ENCODE measurements at places on chromosomes 2 and 18.

GRCh38 chr2:65452150-65452895 is 19.9 kb upstream of the SPRED2 start:
- no peak for DNase-seq

DNA sequence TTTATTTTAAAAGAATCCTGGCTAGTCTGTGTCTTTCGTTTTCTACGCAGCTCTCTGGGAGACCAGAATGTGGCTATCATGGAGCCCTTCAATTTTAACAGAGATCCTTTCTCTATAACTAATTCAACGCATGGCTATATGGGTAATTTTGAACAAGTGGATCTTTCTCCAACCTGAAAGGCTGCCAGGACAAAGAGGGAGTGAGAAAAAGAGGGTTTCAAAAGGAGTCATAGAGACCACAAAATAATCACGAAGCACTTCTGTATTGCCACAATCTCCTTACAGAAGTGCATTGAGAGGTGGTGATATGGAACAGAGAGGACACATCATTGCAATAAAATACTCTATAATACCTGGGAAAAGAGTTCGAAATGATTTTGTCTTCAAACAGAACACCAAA is 21.7 kb upstream of the CDH2 start:
- DNase-seq: no peak

DNA sequence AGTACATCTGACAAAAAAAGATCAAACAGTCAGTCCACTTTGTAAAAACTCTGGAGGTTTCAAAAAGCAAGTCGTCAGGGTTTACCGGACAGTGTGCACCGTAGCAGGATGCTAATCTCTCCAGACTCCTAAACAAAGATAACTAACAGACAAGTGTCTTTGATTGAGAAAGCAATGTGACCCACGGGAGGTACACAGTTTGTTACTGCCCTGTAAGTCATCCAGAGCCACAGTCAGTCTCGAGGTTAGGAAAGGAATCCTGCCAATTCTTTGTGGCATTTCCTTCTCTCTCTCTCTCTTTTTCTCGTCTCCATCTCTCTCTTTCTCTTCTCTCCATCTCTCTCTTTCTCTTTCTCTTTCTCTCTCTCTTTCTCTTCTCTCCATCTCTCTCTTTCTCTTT is 42.8 kb downstream of the LRRTM4 start:
- no peak for DNase-seq

GRCh38 chr2:215870986-215871385 is 142.4 kb downstream of the MREG start:
- DNase-seq: no peak

- DNase-seq: no peak
Measured at GRCh38 chr2:52475590-52475989, 1292.0 kb upstream of the CHAC2 start.

DNA sequence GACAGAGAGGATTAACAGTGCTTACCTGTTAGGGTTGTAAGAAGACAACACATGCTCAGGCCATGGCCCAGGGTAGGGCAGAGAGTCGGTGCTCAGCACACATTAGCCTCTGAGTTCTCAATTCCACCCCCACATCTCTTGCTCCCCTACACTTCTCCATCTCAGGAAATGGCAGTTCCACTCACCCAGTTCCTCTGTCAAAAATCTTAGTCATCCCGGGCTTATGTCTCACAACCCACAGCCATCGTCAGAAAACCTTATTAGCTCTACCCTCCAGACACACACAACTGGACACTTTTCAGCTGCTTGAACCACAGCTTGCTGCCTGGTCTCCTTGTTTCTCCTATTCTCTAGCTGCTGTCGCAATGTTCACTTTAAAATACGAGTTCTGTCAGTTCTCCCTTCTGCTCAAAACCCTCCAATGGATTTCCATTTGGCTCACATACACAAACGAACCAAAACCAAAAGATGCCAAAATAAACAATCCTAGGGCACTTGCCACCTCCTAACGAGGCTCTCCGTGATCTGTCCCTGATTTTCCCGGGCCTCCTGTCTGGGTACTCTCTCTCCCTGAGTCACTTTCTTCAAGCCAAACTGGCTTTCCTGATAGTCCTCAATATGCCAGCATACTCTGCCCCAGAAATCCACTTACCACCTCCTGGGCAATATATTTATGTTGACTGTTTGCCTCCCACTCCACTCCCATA is 89.7 kb downstream of the KCTD1 start:
- DNase-seq: no peak

GRCh38 chr2:28394331-28394877 is 1.7 kb downstream of the FOSL2 start:
- DNase-seq: no peak

- no peak for DNase-seq
Measured at GRCh38 chr2:64283006-64283570, 138.9 kb upstream of the PELI1 start.

DNA sequence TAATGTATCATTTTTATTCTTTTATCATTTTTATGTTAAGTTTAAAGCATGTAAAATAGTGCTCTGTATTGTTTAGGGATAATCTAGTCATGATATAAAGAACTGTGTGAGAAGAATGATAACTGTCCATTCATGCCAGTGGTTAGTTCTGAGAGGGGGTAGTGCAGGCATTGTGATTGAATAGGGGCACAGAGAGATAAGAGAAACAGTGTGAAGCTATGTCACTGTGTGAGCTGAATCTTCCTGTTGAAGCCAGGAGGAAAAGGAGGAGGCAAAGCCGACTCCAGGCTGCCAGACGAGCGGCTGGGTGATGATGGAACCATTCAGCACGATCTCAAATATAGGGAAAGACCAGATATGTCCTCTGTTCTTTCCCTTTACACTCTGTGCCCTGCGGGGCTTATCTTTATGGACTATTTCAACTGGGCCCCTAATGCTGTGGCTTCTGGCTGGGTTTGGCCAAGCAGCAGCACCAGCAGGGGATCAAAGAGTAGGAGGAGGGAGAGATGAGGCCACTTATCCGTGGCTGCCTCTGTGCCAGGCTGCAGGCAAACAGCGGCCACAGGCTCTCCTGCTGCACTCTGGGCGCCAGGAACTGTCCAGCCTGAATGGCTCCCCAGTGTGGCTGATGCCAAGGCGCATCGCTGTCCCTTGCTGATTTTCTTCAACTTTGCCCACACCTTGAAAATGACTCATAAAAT is 128.0 kb downstream of the SPP2 start:
- no peak for DNase-seq

DNA sequence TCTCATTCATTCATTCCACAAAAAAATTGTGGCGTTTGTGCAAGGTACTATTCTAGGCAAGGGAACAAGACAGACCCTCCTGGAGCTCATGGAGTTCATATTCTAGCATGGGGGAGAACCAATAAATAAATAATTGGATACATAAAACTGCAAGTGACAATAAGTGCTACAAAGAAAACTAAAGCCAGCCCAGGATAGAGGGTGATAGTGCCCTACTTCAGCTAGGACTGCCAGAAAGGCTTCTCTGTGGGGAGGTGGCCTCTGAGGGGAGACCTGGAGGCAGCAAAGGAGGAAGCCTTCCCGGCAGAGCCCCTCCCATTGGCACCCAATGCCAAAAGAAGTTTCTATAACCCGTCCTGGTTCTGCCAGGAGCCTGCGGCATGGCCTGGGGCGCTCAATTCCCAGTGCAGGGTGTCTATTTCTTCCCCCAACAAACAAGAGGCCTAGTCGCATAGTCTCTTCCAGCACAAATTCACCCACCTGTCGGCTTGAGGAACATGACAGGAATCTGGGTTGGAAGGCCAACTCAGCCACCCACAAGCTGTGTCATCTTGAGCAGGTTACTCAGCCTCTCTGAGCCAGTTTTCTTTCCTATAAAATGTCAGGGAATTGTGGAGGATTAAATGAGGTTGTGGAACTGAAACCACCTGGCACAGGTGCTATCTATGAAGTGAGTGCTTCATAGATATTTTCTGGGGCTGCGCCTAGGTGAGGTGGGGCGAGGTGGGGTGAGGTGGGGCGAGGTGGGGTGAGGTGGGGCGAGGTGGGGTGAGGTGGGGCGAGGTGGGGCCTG is 94.3 kb downstream of the ZFP36L2 start:
- DNase-seq: no peak

- no peak for DNase-seq
Measured at GRCh38 chr2:26681656-26682055, 10.9 kb upstream of the KCNK3 start.

DNA sequence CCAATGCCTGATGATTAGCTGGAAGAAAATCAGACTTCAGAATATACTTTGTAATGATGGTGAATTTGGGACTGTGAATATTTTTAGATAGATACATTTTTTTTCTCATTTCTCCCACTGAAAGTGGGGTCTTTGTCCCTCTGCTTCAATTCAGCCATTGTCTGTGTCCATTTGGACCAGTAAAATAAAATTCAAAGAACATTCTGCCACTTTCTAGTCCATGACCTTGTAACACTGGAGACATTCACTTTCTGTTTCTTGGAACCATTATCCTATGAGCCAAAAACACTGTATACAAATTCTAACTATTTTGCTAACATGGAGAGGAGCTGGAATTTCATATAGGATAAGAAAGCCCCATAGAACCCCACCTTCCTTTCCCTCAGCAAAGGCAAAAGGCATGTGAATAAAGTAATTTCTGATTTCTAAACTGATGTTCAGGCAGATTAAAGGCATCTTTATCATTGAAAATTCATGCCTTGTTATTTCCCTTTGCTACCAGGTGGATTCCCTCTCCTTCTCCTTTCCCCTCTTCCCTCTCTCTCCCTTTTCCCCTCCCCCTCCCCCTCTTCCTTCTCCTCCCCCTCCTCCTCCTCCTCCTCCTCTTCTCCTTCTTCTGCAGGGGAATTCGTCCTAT is 2010.4 kb upstream of the LRRTM1 start:
- DNase-seq: no peak

DNA sequence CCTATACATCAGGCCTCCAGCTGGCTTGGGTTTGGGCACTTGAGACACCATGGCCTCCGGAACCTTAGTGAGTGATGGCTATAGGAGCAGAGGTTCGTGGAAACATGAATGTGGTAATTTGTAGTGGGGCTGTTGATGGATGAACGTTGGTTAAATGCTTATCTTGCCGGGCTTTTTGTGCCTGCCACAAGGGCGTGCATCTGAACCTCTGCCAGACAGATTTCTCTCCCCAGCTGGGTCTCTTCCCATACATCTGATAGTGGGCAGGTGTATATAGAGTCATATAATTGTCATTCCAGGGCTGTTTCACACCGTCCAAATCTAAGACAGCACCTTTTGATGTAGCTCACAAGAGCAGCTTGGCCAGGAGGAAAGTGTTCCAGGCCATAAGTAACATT is 14.7 kb downstream of the LAMA3 start:
- no peak for DNase-seq

DNA sequence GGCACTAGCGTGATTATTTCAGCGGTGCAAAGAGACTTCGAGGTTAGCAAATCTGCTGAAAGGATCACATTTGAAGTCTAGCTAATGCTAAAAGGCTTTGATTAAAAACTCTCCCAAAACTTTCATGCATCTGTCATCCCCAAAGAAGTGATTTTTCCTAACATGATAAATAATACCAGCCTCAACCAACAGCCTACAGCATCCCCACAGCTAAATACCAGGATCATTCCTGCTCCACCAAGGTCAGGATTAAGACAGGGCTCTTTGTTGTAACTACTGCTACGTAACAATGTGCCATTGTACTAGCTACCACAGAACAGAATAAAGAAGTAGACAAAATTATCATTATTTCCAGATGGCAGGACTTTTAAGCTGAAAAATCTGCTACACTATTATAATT is 1.6 kb downstream of the OR6B3 start:
- DNase-seq: no peak

- no peak for DNase-seq
Measured at GRCh38 chr2:106782681-106783080, 103.3 kb downstream of the ST6GAL2 start.
